ENCODE measurements at places on chromosomes 5 and 9. TPM values are rescaled to one million over a fixed set of nuclear protein-coding genes. Genes with fewer than 3 reads are reported as not detected.
A peak's percentile ranks its signal among the peaks of the same experiment; 100 is the strongest.

Gene RICTOR
- total RNA-seq = 46.4 TPM

Gene IGFBPL1
- total RNA-seq = 0.34 TPM

Gene PCDHGA12
- total RNA-seq = 4.1 TPM

DNA sequence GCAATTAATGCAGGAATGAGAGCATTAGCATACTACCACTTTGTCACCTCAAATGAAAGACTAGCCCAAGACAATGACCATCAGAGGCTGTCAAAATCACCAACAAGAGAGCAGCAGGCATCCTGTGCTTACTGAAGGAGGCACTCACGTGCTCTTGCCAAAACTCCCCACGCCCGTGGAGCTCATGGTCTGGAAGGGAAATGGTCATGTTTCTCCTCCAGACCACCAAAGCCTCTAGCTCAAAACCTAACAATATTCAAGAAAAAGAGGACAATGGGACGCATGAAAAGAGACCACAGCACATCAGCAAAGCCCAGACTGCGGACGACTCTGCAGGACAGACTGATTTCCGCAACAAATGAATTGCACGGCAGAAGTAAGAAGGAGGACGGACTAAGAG is 12.8 kb downstream of the AKNA start:
- DNase-seq = no peak

DNA sequence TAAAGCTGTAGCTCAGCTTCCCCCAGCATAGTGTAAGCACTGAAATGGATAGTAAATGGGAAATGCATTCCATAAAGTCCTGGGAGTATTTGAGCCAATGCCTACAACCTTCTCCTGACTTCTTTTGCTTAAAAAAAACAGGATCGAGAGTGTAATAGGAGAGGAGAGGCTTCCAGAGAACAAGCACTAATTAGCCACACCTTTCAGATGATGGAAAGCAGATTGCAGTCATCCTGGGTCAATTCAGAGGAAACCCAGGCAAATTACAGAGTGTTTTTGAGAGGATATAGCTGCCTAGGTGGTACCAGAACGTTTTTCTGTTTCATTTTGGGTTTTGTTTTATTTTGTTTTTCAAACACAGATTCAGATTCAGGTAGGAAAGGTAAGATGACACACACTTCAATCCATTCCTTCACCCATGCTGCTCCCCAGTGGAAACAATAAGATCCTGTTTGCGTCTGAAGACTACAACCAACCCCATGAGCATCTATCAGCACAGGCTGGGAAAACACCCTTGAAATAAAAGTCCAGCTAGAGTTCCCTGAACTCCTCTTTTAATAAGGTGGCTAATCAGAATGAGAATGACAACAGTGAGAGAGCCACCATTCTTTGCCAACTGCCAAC is 95.6 kb downstream of the RFK start:
- DNase-seq = no peak

DNA sequence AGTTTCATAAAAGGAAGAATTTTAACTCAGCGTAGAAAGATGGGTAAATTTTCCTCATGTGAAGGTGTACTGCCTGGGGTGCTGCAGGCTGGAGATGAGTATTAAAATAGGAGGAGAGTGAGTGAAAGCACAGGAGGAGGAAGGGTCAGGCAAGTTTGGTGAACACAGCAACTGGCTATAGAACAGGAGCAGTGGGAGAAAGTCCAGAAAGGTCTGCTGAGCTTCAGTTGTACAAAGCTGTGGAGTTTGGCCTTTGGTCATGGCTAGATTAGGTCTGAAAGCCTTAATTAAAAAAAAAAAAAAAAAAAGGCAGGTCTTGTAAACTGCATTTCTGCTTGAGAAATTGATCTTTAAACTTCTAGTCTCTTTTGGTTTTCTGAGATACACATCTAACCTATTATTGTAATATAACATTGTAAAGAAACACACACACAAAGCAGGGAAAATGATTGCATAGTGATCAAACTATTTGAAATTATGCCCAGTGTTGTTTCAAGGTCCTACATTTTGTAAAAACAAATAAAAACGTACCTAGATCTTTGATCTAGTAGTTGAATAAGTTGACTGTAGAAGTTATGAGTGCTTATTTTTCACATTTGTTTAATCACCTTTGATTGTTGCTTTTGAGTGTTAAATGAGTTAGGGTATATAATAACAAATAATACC is 43.6 kb downstream of the MAP3K1 start:
- DNase-seq = no peak

GRCh38 chr9:23586906-23587305 is 239.1 kb downstream of the ELAVL2 start:
- no peak for DNase-seq

DNA sequence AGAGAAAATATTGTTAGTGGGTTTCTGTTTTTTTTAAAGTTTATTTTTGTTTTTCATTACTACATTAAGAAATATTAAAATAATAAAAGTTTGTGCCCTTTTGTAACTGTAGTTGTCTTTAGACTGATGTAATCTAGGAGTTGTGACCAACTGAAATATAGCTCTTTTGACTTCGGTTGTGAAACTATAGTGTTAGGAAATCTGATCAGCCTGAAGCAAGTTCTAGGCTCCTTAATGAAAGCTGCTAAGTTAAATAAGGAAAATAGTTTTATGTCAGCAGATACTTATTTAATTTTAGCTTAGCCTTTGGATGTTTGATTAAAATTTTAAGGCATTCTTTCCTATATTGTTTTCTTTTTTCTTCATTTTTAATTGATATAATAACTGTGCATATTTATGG is 14.2 kb downstream of the AP3S1 start:
- DNase-seq = no peak

DNA sequence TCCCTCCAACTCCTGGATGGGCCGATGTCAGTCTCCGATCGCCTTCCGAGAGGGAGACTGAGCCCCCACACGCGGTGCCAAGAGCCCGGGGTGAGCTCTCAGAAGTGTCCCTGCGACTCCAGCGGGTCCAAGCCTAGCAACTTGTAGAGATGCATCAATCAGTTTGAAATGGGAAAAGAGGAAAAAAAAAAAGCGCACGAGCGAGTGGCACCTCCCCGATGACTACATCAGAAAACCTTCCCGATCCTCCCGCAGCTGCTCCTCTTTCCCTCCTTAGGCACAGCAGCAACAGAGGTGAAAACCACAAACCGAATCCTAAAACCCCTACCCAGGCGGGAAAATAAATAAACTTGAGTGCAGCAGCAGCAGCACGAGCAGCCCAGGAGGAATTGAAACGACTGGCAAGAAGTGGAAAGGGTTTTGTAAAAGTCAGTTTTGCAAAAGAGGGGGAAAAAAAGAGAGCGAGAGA is 1.0 kb upstream of the EFNA5 start:
- DNase-seq = no peak

DNA sequence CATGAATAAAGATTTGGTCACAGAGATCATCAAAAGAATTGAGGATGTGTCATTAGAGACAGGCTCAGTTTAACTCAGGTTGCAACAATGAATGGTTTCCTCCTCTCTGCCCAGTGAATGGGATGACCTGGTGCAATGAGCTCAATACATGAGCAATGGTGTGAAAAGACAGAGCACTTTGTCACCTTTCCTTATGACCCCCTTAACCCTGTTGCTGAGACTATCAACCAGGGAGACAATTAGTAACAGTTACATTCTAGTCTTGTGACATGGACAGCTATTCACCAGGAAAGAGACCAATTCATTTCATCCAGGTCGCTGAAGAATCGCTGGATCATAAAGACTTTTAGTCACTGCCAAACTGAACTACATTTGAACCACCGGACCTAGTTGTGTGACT is 19.9 kb upstream of the CDH6 start:
- no peak for DNase-seq

DNA sequence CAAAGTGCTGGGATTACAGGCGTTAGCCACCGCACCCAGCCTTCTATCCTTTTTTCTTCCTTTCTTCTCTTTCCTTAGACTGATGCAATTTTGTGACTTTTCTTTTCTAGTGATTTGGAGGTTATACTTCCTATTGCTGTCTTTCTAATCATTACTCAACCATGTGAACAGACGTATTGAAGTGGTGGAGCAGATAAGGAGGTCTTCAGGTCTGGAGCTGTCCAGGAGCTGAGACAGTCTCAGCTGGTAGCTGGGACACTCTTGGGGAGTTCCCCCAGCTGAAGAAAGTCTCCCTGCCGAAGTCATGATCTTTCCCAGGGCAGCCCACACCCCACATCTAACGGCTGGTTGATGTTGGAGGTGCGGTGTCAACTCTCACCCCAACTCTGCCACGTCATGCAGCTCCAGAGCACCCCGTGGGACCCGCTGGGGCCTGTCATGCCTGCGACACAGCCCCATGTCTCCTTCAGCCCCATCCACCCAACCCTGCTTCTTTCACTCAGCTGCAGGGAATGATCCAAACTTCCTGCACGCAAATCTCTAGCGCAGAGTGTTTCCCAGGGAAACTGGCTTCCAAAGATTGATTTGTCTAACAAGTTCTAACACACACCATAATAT is 41.1 kb downstream of the NSUN2 start:
- DNase-seq = no peak

DNA sequence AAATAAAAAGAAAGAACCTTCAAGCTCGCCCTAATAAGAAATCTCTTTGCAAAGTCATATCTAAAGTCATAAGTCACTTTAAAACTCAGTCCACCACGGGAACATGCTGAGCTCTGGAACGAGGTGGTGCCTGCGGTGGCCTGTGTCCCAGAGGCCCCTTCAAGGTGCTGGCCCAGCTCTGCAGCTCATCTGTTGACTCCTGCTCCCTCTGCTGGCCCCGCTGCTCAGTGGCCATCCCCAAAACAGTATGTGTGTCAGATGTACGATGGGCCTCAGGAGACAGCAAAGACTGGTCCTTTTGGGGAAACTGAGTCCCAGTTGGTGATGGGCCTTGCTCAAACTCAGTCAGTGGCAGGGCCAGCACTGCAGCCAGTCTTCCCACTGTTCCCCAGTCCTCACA is 22.8 kb upstream of the FOXB2 start:
- peak; percentile 31 for DNase-seq

All from mesothelial cell of epicardium (in vitro differentiated cells).